ENCODE measurements at places on chromosomes 1 and 21.
A peak's percentile ranks its signal among the peaks of the same experiment; 100 is the strongest.

- no peak for DNase-seq
Observed at GRCh38 chr21:41557884-41558283, 49.9 kb upstream of the TMPRSS2 start.

- no peak for DNase-seq
Observed at GRCh38 chr21:19640964-19641363, 1237.4 kb upstream of the TMPRSS15 start.

DNA sequence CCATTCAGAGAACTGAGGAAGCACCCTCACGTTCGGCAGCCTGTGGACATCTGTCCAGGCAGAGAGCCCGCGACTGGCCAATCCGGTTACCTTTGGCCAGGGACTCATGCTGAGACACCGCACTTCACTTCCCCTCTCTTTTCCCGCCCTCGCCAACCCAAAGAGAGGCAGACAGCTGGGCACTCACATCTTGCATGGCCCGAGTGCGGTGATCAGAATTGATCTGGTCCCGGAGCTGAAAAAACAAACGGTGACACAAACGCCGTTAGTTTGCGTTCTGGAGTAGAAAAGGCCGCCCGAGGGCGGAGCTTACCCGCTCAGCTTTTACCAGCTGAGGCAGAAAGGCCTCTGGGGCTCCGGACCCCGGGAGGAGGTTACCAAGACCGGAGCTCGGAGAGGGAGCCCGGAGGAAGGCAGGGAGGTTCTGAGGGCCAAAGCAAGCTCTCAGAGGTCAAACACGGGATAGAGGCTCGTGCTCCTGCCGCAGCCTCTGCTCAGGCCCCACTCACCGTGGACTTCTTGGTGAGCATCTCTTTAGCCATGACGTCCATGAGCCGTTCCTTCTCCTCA lies 376 bp downstream of the SF3A3 start:
- DNase-seq = no peak

DNA sequence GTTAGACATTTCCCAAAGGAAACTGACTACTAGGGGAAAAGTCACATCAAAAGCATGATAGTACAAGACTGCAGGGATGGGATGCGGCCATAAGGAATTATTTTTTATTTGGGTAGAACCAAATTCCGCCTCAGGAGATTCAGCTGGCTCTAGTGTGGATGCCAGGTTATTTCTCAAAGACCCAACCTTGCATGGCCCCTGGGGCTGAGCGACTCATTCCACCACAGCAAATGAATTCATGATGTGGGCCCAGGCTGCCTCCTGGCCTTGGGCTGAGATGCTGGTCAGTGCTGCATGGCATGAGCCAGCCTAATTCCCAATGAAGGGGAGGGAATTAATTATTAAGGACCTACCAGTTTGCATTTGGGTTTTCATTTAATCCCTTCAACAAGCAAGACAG lies 11.8 kb downstream of the TMEM35B start:
- no peak for DNase-seq

DNA sequence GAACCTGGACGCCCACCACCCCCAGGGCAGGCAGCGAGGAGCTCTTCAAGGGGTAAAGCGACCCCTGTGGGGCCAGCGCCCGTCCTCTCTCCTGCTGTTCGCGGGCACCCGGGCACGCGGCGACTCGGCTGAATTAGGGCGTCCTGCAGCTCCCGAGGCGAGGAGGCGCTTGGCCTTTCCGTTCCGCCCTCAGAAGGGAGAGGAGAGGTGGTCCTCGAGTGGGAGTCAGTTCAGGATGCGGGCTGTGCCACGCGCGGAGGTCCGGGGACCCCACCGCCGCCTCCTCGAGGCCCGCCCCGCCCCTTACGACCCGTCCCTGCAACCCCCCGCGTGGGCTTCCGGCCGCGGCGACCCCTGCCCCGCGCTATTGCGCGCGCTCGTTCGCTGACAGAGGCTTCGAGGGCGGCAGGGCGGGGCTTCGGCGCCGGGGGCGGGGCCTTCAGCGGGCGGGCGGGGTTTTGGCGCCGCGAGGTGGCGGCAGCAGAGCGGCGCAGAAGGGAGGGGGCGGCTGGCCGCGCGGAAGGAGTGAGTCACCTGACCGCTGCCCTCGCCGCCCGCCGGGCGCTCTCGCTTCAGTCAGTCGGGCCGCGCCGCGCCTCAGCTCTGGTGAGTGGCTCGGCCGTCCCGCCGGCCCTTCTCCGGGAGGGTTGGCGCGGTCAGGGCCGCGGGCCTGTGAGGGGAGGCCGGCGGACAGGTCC lies at the start of gene BACH1:
Gene BACH1 (plus strand): TSS at position 575 of the 698 bp plus-strand sequence. CDS start 22,359 bp downstream, outside the sequence.
- peak; percentile 97 for DNase-seq

DNA sequence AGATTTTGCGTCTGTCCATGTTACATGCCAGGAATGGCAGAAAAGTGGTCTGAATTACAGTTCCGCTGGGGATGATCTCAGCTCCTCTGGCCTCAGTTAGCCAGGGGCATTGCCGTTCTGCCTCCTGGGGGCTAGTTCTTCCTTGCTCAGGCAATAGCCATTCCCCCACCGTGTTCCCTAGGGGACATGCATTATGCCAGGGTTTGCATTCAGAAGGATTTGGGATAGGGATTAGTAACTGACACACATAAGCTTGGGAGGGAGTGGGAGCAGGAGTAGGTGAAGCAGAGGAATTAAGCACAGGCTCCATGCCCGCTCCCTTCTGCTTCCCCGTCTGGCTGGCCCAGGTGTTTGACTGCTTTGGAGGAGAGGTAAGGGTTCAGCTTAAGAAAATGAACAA lies 12.7 kb downstream of the LRRC71 start:
- no peak for DNase-seq

- no peak for DNase-seq
Observed at GRCh38 chr1:147502760-147503159, 38.5 kb upstream of the BCL9 start.

GRCh38 chr1:192554904-192555303 lies 20.7 kb upstream of the RGS1 start:
- DNase-seq = no peak

DNA sequence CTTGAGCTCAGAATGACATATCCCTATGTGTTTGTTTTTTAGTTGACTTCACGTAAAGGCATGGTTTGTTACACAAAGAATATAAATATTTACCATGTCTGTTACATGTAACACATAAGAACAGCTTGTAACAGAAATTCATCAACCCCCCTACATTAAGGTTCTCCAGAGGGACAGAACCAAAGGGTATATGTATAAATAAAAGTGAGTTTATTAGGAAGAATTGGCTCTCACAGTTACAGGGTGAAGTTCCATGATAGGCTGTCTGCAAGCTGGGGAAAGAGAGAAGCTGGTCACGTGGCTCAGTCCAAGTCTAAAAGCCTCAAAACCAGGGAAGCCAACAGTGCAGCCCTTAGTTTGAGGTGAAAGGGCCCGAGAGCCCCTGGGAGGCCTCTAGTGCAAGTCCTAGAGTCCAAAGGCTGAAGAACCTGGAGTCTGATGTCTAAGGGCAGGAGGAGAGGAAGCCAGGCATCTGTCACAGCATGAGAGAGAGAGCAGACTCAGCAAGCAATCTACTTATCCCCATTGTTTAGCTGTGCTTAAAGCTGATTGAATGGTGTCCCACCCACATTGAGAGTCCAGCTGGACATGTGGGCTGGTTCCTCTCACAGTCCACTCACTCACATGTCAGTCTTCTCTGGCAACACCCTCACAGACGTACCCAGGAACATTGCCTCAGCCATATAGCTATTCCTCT lies 15.8 kb downstream of the THRAP3 start:
- DNase-seq = no peak

DNA sequence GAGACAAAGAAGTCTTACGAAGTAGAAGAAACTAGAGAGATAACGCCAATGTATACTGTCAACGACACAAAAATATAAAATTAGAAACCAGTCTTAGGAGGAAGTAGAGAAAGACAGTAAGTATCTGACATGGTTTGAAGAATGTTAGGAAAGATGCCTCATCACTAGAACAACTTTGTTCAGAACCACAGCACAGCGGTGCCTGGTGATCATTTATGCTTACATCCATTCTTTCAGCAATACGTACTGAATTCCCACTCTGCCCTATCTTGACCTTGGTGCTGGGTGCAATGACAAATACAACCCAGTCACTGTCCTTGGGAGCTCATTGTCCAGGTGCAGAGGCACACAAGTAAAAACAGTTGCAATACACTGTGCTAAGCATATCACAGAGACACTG lies 104.4 kb downstream of the TM2D1 start:
- no peak for DNase-seq

- DNase-seq = peak; percentile 79
Observed at GRCh38 chr1:153355445-153356071, 2.1 kb upstream of the S100A9 start.

DNA sequence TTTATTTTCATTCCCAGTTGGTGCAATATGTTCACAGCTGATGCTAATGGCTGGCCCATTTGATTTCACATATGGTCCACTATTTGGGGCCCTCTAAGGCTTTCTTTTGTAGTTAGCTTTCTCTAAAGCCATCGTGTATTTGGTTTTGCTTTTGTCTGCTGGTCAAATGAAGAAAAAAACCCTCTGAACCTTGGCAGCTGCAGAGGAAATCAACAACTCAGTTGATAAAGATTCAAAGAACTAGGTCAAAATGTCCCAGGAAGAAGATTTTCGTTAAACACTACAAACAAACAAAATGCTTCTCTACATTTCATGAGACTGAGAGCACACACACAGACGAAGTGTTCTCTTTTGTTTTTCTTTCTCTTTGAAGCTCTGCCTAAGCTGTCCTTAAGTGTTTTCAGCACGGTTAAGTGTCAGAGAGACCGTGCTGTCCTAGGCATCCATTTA lies 655.0 kb downstream of the RWDD3 start:
- no peak for DNase-seq

DNA sequence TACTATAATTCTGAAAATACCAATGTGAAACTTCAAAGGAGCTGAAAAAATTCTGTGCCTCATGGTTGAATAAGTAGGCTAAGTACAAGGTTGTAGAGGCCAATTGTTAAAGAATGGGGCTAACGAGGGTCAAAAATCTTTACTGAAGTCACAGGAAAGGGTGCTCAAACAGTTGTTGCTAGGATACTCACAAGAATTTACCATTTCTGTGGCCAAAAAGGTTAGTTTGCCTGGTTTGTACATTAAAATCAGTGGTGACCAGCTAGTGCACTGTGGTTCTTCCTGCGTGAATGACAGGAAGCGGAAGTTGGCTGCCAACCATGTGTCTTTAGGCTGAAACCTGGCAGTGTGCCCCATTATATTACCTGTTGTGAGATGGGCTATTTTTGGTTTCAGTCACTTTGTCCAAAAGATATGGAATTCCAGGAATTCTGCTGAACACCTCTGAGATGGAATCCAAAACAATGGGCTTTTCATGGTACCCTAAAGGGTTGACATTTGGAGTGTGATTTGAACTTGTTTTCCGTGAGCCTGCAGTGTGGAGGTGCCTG lies 13.5 kb downstream of the MAP3K21 start:
- DNase-seq = no peak

DNA sequence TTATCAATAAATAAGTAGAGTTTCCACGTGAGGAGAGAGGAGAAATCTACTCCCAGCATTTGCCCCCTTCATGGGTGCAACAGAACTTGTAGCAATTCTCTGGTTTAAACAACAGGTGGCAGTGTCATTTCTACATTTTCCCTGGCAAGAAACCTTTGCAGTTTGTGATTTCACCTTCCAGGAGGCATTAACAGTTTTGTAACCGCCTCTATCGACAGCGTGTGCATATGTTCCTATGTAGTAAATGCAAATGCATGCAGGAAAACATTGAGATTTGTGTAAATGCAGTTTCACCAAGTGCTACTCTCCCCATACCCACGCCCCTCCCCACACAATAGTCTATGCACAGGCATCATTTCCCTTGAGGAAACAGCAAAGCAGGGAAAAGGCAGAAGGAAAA lies 494.7 kb downstream of the SMYD3 start:
- DNase-seq = peak; percentile 36

DNA sequence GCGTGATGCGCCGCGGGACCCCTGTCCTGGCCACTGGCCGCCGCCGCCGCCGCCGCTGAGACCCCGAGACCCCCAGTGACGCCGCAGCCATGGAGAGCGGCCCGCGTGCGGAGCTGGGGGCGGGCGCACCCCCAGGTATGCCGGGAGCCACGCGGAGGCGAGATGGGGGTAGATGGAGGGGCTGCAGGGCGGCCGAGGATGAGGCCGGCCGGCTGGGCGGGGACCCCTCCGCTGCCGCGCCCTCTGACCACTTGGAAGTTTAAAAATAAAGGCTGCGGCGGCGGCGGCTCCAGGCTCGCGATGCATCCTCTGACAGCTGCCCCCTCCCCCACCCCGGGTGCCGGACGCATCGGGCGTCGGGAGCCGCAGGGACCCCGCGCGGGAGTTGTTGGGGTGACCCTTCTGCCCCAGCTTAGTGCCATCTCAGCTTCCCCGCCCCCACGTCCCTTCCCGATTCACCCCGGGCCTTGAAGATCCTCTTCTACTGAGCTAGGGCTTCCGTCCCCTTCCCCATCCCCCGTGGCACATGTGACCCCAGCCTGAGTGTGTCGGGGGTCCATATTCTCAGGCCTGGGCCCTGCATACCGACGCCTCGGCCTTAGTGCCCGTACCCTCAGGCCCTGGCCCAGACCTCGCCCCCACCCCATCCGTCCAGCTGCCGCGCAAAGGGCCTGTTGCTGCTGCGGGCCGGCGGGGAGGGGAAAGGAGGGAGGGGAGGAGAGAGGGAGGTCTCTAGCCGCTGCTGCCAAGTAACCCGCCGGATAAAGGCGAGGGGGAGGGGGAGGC lies 562 bp downstream of the MAP7D1 start:
- peak; percentile 70 for DNase-seq

DNA sequence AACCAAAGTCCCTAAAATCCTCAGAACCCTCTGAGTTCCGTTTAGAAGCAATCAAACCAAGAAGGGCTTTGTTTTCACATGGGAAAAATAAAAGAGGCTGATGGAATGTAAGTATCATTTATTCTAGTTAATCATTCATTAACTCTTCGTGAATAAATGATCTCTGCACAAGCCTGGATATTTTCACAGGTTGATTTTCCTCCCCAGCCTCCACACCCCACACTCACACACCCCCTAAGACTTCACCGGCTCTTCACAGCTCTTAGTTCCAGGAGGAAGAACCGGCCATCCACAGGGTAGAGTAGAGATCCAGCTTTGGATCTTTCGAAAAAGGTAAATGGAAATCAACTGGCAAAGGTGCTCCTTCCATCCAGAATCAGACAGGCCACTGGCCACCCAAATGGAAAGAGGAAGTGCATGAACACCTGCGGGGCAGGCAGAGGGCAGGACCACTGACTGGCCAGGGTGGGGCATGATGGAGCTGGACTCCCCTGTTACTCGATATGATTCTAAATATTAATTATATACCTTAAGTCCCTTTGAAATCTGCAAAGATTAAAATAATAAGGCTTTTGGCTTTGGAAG lies 10.0 kb downstream of the C1orf198 start:
- no peak for DNase-seq

DNA sequence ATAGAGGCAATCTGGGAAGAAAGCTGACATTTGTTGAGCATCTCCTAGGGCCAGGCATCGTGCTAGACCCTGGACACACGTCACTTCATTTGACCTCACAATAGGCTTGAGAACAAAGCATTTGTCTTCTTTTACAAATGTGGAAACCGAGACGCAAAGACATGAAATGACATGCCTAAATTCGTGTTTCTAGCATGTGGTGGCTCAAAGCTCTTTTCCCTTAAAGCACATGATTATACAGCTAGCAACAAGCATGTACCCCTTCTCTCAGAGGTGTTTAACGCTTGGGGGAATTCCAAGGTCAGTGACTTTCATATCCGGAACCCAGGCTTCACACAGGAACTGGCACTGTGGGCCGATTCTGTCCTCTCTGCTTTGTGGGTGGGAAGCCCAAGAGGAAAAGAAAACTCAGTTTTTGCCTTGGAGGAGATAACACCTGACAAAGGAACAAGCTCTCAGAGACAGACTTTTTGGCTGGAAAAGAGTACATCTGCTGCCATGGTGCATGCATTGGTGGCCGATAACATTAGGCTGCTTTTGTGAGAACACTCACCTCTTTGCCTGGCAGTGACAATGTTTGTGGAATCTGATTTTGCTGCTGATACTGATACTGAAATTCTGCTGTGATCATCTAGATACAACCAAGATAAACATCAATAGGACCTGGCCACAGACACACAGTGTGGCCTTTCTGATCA lies 15.4 kb upstream of the CD2 start:
- DNase-seq = no peak
